ENCODE measurements at places on chromosomes 3 and 15. TPM values are rescaled to one million over a fixed set of nuclear protein-coding genes. Genes with fewer than 3 reads are reported as not detected.

GRCh38 chr15:48794697-48795134 lies 16.2 kb downstream of the CEP152 start:
- DNase-seq = no peak
- H3K4me3 ChIP-seq = no peak overlapping the region
- H3K36me3 ChIP-seq = no peaks in the 10 kb centered on the region
- H3K27me3 ChIP-seq = no peaks in the 10 kb centered on the region
- H3K27ac ChIP-seq = peak overlapping the region; percentile 24

DNA sequence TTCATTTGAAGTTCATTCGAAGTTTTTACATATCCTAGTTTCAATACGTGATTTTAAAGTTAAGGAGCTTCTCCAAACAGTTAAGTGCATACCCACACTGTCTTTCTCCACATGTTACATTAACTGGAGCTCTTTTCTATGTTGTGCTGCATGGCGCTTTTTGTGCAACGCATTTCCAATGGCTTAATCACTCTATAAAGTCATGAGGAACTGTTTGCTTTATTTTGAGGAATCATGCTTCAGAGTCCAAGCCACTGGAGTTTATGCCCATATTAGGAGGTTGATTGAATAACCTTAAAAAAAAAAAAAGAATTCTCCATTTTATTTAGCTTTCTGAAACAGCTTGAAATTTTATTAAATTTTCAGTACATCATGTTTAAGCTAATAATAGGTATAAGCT lies 109.4 kb upstream of the MBNL1 start:
- no peaks in the 10 kb centered on the region for H3K36me3 ChIP-seq
- no peaks in the 10 kb centered on the region for H3K4me1 ChIP-seq
- H3K27ac ChIP-seq = no peak overlapping the region
- no peaks in the 10 kb centered on the region for H3K27me3 ChIP-seq

- H3K4me3 ChIP-seq = no peak overlapping the region
- H3K4me1 ChIP-seq = no peaks in the 10 kb centered on the region
- no peak for DNase-seq
Measured at GRCh38 chr3:151504606-151505005, 43.7 kb upstream of the IGSF10 start.

DNA sequence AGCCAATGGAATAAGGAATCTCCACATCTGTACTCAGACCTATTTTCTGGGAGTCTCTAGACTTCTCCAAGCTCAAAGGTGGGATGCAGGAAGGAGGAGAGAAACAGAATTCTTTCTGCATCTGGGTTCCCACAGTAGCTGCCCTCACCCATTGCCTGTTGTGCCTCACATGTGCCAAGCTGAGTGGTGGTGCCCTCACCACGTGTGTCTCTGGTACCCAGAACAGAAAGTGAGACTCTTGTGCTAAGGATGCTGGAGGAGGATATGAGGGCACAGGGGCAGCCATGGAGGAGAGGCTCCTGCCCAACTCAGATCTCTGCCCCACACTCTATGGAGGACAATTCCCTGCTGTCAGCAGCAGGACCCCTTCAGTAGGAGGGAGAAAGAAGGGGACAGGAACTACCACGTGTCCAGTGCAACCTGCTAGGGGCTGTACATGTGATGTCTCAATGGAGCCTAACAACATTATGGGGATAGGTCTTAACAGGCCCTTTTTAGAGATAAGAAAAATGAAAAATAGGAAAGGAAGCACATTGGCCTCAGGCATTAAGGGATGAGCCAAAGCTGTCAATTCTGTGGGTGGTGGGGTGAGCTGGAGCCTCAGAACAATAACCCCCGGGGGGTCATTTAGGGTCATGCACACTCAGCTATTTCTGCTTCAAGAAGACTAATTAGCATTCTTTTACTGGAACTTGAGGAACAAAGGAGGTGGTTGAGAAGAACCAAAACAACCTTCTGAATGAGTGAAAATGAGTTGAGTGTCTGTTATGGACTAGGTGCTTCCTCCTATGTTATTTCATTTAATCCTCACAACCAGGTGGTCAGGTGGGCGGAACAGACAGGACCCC lies 16.3 kb upstream of the NOX5 start:
- H3K36me3 ChIP-seq = no peaks in the 10 kb centered on the region
- H3K27me3 ChIP-seq = no peaks in the 10 kb centered on the region
- DNase-seq = no peak
- H3K4me3 ChIP-seq = no peak overlapping the region
- H3K4me1 ChIP-seq = peaks cover 35% of the 10 kb centered on the region

The C3orf22 gene
- not detected for total RNA-seq

- H3K27ac ChIP-seq = no peak overlapping the region
- H3K4me1 ChIP-seq = no peaks in the 10 kb centered on the region
- H3K27me3 ChIP-seq = no peaks in the 10 kb centered on the region
- H3K4me3 ChIP-seq = no peak overlapping the region
- no peaks in the 10 kb centered on the region for H3K36me3 ChIP-seq
Measured at GRCh38 chr3:80994085-80994665, 767.3 kb downstream of the GBE1 start.

GRCh38 chr3:15556512-15556911 lies 35.0 kb upstream of the COLQ start:
- DNase-seq = no peak
- H3K4me3 ChIP-seq = no peak overlapping the region
- no peaks in the 10 kb centered on the region for H3K27me3 ChIP-seq
- H3K4me1 ChIP-seq = peaks cover 15% of the 10 kb centered on the region
- peak overlapping the region; percentile 26 for H3K27ac ChIP-seq
- peaks cover 21% of the 10 kb centered on the region for H3K36me3 ChIP-seq

DNA sequence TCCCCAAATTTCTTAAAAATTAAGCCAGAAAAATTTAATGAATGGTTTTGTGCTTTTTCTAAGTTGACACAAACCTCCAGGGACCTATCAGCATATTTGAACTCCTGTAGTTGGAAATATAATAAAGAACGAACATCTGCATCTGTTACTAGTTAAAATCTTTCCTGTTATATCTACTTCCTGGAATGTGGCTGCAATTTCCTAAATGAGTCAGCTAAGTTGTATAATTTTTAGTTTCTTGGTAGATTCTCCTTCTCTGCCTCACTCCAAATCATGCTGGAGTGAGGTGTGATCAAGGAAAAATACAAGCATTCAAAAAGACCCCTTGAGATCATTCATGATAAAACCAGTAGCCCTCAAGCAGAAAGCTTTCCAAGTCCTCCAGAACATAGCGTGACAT lies 106.2 kb upstream of the MCTP2 start:
- H3K4me1 ChIP-seq = no peaks in the 10 kb centered on the region
- no peak overlapping the region for H3K27ac ChIP-seq
- no peak for DNase-seq
- no peaks in the 10 kb centered on the region for H3K27me3 ChIP-seq
- no peaks in the 10 kb centered on the region for H3K36me3 ChIP-seq

Data from heart right ventricle (tissue), 16 donors.